ENCODE measurements at places on chromosomes 5 and 9. TPM values are rescaled to one million over a fixed set of nuclear protein-coding genes. Genes with fewer than 3 reads are reported as not detected.

GRCh38 chr5:96037128-96037527 lies 75.5 kb upstream of the ELL2 start:
- DNase-seq = no peak

DNA sequence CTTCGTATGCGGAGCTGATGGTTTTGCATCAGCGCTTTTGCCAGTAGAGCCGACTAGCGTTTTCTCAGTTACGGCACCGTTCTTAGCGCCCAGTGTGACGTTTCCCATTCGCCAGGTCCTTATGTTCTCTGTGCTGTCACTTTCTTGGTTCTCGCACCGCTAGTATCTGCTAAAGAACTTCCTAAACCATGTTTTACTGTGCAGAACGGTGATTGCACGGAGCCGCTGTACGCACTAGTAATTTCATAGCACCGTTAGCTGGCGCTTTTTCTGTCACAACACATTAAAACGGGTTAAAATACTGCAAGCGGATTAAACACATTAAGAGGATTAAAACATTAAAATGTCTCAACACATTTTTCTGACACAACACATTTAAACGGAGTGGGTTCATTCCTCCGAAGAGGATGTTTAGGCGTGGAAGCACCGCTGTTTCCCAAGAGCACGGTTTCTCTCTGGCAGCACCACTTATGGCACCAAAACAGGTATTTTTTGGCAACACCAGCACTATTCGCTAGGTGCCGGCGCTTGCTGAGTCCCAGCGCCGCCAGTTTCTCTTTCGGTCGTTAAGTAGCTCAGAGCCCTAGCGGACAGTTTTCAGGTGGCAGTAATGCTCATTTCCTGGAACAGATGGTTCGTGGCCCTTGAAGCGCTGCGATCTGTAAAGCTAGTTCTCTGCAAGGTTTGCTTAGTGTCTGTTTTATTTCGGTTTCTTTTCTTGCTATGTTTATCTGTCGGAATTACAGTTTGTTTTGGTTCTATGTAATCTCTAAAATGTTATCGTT lies 20.3 kb downstream of the ANXA2R start:
- DNase-seq = peak; percentile 79

- no peak for DNase-seq
Measured at GRCh38 chr5:159263569-159263905, 447 bp downstream of the UBLCP1 start.

DNA sequence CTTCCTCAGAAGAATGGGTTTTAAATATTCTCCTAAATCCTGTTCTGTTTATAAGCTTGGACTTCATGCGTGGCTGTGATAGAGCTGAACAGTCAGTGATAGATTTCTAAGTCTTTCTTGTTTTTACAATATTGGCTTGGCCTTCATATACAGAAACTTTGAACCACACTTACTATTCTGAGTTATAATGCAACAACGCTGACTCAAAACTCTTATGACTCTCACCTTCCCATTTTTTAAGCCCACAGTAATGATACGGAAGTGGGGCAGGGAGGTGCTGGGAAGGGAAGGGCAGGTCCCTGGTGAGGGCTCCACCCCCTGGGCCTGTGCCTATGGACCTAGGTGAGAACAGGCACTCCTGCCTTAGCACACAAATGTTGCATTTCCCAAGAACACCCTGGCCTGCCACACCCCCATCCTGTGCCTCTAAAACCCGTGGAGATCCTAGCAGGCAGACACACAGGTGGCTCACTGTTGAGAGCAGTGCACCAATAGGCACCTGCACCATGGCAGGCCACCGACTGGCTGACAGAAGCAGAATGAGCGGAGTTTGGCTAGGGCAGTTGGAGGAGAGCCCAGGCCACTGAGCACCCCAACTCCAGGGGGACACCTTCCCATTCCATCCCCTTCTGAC lies 376.7 kb downstream of the GABRG2 start:
- no peak for DNase-seq

DNA sequence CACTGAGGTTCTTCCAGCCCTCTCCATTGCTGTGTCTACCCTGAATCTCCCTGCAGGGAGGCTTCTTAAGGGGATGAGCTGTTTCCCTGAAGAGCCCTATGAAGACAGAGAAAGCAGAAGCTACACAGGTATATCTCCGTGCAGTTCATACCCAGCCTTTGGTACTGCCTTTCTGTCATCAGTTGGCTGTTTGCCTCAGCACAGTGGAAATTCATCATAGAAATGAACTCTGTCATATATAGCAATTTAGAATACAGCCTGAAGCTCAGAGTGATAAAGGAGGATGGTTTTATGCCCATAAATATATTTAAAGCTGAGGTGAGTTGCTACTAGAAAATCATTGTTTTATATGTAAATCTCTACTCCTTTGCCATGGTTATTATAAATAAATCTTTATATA lies 42.6 kb upstream of the KCNN2 start:
- no peak for DNase-seq

DNA sequence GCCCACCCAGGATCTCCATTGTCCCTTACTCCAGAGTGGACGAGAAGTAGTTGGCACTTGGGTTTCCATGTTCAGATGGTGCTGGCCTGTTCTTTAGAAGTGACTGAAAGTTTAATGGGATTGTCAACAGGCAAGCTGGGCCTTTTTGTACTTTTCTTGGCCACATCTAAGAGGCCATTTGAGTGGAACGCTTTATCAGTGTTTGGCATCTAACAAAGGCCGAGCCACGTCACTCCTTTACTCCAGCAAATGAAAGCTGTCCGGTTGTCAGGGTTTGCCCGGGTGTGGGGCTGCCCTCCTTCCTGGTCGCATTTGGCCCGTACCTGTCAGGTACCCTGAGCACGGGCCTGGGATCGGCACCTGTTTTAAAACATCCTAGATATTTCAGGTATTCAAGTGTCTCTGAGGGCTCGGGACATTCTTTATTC lies 71.5 kb downstream of the RCL1 start:
- no peak for DNase-seq

DNA sequence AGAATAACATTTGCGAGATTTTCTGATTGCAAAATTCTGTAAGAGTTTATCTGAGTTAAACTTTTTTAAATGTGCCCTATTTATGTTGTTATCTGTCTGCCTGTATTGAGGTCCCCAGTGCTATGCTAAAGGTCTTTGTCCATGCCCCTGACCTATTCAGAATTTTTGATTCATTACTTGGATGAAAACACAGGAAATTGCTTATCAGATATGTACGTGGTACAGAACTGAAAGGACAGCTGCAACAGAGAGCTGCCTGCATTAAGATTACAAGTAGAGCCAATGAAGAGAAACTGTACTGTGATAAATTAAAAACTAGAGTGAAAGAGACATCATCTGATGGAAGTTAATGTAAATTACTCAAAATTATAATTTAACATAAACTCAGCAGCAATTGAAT lies 408.8 kb downstream of the ADGRV1 start:
- no peak for DNase-seq

DNA sequence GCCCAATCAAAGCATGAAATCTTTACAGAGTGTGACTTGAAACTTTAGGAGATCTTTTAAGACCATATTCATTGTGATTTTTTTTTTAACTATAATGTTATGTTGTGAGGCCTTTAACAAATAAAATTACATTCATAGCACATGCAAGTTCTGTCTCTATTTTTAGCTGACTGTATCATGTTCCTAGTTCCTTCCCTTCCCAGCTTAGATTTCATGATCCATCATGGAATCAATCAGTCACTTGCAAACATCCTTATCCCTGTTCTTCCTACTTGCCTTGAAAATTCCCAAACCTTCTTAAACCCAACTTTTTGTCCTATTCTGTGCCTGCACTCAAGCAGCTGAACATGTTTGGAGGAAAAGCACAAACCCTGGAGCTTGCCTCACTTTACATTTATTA lies 141.8 kb downstream of the DMXL1 start:
- DNase-seq = no peak

- no peak for DNase-seq
Measured at GRCh38 chr5:32687499-32687831, 23.7 kb upstream of the NPR3 start.

DNA sequence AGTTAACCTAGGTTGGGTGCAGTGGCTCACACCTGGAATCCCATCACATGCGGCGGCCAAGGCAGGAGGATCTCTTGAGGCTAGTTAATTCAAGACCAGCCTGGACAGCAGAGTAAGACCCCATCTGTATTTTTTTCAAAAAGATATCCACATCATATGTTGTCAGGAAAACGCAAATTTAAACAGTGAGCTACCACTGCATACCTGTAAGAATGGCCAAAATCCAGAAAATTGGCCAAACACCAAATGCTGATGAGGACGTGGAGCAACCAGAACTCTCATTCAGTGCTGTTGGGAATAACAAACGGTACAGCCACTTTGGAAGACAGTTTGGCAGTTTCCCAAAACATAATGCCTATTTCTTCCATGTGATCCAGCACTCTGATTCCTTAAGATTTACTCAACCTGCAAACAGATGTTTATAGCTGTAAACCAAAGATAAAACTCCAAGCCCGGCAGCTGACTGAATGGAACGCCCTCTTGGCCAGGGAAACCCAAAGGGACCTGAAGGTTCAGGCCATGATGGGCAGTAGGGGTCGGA lies 12.4 kb downstream of the CEL start:
- no peak for DNase-seq

- no peak for DNase-seq
Measured at GRCh38 chr5:134007581-134008265, 2.9 kb upstream of the VDAC1 start.

DNA sequence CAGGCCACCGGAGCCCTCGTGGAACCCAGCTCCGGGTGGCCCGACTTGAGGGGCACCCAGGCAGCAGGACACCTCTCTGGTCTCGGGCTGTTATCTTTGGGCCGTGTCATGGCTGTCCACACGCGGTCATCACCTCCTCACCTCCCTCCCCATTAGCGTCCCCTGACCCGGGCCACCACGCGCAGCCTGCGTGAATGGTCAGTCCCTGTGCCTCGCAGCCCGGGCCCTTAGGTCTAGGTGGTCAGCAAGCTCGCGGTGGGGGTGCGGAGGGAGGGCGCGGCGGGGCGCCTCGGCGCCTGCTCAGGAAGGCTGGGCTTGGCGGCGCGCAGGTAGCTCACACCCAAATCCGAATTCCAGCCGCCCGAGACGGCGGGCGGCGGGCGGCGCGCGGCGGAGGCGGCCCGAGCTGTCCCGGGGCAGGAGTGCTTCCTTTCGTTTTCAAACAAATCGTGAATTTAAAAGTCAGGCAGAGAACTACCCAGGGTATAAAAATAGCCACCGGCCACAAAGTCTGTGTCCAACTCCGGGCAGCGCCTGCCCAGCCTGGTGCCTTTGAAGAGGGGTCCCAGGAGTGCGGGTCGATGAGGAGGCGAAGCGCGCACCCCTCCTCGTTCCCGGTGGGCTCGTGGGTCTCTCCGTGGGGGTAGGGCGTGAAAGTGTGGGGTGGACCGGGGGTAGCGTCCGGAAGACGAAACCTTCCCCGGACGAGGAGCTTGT lies 1.0 kb upstream of the RXRA start:
- DNase-seq = no peak

GRCh38 chr9:37604296-37604695 lies 11.9 kb upstream of the TOMM5 start:
- DNase-seq = no peak

- DNase-seq = no peak
Measured at GRCh38 chr9:100033877-100034551, 64.8 kb downstream of the ERP44 start.

GRCh38 chr5:120088412-120088811 lies 375.7 kb upstream of the PRR16 start:
- no peak for DNase-seq

- no peak for DNase-seq
Measured at GRCh38 chr9:121357011-121357410, 13.0 kb downstream of the STOM start.

Gene HEMGN
- total RNA-seq = not detected

Gene RFESD
- total RNA-seq = 4.5 TPM

Gene SPINK14
- not detected for total RNA-seq

Gene NXNL2
- 0.70 TPM for total RNA-seq

Gene FRRS1L
- 11.0 TPM for total RNA-seq

Gene TLE1
- 74.0 TPM for total RNA-seq
